ENCODE measurements at places on chromosomes 1 and 21.

- DNase-seq, result no peak
These were observed 660 bp downstream of the MEGF6 start for GRCh38 chr1:3610527-3611169.

GRCh38 chr1:181685211-181685610, 201.9 kb downstream of the CACNA1E start:
- DNase-seq, result no peak

GRCh38 chr1:201253906-201254624, 29.2 kb upstream of the PKP1 start:
- DNase-seq, result no peak

DNA sequence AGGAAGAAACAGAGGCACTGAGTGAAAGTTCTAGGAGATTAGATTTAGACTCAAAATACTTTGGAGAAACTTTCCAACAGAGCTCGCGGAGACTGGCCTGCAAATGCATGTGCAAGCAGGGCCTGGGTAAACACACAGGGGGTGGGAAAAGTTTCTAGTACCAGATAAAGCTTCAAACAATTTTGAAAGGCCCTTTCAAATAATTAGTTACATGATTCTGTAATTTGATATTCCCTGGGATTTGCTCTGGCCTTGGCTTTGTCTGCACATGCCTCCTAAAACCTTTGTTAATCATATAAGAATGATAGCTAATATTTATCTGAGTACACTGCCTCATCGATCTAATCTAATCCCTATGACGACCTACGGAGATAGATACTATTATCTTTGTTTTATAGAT, 31.3 kb downstream of the VTCN1 start:
- DNase-seq, result no peak

GRCh38 chr1:119687434-119688079, 24.2 kb upstream of the PHGDH start:
- no peak for DNase-seq

DNA sequence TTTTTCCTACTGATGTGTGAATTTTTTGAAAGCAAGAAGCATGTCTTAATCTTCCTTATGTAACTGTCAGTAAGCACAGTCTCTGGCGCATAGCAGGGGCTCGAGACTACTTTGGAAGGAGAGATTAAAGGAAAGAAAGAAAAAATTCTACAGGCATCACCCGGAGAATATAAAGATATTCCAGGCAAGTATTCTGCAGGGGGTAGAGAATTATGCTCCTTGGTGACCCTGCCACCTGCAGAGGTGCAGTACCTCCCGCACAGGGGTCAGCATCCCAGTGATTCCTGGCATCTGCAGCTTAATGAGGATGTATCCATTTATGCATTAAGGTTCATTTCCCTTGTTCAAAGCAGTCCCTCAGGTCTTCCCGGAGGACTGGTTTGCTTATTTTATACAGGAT, 87.6 kb upstream of the WLS start:
- no peak for DNase-seq

DNA sequence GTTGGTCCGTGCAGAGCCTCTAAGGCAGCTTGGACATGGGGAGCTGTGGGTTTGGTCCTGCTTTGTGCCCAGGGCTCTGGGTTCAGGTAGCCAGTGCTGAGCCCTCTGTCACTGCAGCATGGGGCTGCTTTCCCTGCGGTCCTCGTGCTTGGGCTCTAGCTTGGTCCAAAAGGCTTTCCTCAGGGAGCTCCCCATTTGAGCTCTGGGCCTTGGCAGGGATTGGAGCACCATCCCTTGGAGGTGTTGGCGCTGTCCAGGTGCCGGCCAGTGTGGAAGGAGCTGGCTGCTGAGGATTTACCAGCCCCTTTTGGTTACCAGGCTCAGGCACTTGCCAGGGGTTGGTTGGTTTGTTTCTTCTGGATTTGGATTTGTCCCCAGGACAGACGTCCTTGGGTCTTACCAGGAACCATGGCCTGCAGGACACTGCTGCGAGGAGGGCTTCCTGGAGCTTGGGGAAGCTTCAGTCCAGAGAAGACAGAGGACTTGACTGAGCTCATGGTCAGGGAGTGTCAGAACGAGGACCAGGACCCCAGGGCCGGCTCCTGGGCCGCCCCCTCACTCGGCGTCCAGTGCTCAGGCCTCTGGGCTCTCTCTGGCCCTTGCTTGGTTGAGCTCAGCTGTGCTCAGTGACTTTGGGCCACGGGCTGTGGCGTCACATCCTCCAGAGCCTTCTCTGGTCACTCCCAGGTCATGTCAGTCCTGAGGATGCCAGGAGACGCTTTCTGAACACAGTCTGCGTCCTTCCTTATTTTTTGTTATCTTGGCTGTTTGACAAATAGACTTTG, 224.7 kb downstream of the CAMTA1 start:
- no peak for DNase-seq

DNA sequence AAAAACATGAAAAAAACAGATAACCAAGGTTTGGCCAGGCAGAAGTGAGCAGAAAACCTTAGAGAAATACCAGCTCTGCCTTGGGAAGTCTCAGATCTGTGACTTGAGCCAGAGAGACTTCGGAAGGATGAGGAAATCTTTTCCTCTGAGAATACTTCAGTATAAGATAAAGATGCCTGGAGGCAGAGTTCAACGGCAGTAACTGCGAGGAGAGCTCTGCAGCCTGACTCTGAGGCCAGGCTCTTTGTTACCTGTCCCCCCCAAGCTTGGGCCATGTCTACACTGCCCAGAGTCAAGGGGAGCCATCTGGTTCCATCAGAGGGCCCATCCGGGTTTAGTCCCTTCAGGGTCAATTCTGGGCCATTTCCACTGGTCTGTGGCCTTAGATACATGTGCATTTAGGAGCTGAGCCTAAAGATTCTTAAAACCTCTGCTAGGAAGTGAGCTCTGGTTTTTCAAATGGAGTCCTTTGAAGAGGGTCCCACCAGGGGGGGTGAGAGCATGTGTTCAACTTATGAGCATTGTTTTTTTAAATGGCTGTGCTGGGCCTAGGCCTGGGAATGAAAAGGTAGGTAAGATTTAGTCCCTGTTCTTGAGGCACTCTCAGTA, 8.7 kb downstream of the KIRREL1 start:
- DNase-seq, result no peak

DNA sequence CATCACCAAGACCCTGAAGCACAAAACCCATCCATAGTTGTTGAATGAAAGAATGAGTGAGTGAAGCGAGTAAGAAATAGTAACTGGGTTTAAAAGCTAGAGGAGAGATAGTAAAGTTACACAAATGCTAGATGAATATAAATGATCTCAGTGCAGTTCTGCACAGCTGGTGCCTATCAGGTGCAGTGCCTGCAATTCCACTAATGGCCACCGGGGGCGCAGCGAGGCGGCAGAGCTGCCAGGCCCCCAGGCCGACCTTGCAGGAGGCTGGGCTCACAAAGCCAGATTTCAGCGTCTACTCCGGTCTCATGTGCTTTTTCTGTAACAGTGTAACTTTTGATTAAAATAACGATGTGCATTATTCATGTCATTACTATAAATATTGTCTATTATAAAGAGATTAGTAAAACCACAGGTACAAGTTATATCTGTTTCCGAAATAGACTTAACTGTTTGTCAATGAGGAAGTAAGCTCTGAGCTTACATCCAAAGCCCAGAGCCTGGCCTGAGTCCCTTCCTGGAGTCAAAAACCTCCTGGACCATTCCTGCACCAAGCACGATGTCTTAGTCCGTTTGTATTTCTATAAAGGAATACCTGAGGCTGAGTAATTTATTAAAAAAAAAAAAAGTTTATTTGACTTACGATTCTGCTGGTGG, 477.6 kb downstream of the NPHP4 start:
- peak; percentile 39 for DNase-seq

DNA sequence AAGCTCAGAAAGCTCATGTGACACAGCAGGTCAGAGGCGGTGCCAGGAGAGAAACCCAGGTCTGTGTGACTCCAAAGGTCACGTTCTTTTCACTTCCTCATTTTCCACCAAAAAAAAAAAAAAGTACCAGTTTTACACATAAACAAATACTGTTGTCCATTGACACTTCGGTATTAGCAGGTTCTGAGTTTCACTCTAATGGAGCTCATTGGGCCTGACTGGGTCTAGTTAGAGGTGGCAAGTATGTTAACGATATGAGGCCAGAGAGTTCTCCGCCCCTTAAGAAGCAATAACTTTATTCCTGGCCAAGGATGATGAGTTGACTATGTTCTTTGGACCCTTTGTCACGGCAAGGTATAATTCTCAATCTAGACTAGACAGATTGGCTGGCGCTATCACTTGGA, 30.0 kb upstream of the SDE2 start:
- no peak for DNase-seq

DNA sequence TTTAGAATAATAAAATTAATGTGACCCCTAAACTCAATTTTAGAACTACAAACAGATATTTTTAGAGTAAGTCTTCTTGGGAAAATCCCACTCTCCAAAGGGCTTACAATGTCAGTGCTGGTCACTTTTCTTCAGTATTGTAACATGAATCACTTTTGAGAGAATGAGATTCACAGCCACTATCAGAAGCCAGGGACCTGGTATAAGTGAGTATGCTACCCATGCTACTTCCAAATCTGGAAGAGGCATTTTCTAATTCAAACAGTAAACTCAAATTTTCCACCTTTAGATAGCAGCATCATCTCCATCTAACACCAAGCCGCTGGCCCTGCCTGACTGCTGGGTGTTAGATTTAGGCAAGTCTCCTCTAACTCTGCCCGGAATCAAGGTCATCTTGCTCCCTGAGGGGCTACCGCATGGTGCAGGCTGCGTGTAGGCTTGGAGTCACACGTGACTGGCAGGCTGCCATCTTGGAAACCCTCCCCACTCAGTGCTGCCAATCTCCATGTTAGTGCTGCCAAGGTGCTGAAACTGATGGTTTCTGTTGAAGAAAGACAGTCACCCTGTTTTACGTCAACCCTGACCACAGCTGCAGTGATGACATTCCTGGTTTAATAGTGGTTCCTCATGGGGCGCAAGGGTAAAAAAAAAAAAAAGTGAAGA, 882.9 kb upstream of the B3GALT2 start:
- no peak for DNase-seq

DNA sequence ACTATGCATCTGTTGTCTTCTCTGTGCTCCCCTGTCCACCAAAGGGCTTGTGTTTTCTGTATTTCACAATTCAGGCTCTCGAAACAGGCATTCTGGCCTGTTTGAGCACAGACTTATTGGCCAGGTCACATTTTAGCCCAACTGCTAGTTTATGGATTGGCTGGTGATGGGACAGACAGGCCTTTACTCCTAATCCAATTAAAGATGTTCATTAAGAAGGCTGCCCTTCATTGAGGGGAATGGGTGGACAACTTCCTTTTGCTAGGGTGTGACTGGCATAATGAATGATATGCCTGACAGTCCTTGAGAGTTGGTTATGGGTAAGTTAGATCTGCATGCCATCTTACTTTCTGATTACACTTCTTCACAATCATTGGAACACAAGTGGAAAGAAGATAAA, 86.4 kb downstream of the LTN1 start:
- DNase-seq, result no peak

DNA sequence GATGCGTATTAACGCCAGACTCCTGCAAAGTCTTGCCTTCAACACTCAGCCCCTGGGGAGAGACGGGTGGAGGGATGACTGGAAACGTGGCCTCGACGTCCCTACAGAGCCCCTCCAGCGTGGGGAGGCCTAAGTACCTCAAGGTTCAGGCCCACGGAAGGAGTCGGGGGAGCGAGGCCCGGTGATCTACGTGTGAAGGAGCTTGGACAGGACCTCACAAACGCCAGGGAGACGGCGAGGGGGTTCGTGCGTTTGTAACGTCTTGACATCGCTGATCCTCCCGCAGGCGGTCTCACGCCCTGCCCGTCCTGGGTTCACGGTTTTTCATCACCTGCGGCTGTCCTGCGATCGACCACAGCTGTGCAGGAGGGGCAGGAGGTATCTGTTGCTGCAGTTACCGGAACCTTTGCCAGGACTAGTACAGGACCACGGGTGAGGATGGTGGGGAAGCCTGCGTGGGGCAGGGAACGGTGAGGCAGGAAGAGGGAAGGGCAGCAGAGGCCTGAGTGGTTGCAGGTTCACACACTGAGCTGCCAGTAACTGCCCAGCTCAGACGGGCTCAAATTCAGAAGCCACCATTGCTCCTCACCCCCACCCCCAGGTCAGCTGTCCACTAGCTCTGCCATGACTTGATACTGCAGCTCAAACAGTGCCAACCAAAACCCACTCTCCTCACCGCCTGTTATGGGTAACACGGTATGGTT, 889 bp upstream of the CCNL2 start:
- no peak for DNase-seq

DNA sequence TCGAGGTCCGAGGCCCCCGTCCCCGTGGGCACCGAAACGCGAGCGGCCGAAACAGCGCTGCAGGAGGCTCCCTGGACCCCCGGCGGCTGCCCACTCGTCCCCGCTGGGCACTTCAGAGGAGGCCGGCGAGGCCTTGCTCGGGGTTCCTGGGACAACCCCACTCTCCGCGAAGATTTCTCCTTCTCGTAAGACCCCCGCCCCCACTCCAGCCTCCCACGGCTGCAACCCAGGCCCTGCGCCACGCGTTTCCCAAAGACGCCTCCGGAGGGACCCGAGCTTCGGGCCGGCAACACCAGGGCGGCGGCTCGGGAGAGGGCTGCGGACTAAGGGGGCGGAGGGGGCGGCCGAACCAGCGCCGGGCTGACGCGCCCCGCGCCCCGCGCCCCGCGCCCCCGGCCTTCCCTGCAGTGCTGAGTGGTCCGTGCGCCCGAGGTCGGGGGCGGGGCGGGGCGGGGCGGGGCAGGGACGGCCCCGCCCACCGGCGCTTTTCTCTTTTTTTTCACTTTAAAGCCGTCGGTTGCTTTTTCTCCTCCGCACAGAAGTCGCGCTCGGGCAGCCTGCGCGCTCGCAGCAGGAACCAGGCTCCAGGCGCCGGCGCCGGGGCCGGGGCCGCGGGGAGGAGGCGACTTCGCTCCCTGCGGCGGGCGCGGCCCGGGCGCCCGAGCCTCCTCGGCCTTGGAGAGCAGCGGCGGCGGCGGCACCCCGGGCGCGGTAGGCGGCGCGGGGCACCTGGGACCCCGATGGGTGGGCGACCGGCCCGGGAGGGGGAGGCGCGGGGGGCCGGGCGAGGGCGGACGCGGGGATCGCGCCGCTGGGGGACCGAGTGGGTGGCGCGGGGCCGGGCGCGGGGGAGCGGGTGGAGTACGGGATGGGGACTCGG, at the start of gene SPSB1:
SPSB1 (plus strand) TSS at position 534 of the 880 bp plus-strand sequence. CDS start 62,998 bp downstream, outside the sequence.
- peak; percentile 79 for DNase-seq

GRCh38 chr21:32544697-32545096, 40.6 kb downstream of the TCP10L start:
- no peak for DNase-seq

GRCh38 chr1:204578867-204579664, 62.9 kb downstream of the MDM4 start:
- DNase-seq, result no peak

- no peak for DNase-seq
These were observed 36.2 kb downstream of the ASH1L start for GRCh38 chr1:155526356-155526755.

- DNase-seq, result no peak
These were observed 17.4 kb downstream of the TNFRSF1B start for GRCh38 chr1:12184008-12184681.
